ENCODE measurements at places on chromosomes 2 and 18.

GRCh38 chr18:24248359-24248758, 109.5 kb downstream of the CABYR start:
- DNase-seq = no peak

DNA sequence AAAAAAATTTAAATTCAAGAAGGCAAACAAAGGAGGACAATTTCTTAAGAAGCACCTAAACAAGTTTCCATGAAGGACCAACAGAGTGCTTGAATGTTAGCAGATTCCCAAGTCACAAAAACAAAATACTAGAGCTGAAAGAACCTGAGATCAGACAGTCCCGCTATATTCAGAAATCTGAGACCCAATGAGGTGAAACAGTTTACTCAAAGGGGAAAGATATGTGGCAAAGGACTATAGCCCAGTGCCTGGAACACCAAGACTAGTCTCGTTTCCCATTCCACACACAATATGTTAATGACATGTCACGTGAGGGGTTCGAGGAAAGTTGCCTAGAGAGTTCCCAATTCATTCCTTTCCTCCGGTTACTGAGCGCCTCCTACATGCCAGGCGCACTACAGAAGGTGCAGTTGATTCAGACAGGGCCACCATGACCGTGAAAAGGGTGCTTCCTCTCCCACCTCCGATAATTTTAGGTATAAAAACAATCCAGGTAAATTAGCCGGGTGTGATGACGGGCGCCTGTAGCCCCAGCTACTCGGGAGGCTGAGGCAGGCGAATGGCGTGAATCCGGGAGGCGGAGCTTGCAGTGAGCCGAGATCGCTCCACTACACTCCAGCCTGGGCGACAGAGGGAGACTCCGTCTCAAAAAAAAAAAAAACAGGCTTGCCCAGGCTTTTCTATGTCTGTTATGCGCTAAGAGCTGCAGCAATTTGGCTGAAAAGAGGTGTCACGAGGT, 617 bp downstream of the SRBD1 start:
- peak; percentile 75 for DNase-seq

DNA sequence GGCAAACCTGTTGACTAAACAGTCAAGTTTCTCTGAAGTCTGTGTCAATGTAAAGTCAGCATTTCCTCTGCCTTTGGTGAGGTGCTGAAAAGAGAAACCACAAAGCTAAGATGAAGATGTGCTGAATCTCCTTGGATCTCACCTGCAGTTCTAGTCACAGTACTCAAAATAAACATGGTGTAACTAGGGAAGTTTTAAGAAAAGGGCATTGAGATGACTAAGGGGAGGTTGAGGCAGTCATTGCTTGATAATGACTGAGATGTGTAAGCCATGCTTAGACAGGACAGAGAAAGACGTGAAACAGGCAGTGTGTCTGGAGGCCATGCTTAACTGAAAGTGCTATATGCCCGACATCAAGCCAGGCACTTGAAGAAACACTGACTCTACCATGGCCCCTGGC, 1010.0 kb upstream of the CELF4 start:
- no peak for DNase-seq

GRCh38 chr2:65918760-65919187, 486.4 kb upstream of the SPRED2 start:
- DNase-seq = no peak

DNA sequence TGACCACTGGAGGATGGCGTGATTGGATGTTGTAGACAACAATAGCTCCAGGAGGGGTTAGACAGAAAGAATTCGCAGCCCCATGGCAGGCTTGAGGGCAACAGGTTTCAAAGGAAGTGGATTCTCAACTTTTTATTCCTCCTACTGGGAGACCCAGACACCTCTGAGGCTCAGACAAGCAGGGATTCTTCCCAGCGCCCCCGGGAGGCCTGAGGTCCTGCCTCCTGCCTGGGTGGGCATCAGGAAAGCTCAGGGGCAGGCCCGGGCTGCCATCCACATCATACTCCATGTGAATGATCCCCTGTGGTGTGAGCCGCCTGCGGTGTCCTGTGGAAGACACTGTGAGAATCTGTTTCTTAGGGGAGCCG, 203.5 kb downstream of the CYP26B1 start:
- peak; percentile 61 for DNase-seq

DNA sequence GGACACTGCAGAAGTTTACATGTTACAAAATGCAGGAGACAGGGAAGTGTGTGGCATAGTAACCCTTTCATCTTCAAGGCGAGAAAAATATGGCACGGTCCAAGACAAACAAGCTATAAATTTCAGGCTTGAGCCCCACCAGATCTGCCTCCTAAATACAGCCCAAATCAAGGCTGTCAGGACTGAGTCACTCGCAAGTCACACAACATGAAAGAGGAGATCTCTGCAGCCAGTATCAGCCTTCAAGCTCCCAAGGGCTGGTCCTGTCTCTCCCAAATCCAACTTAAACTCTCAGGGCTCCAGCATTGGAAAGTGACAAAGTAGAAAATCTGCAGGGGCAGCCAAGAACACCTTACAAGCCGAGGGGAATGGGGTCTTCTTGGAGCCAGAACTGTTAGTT, 106.3 kb upstream of the GATA6 start:
- no peak for DNase-seq

GRCh38 chr2:36459725-36460137, 104.2 kb downstream of the CRIM1 start:
- peak; percentile 69 for DNase-seq

DNA sequence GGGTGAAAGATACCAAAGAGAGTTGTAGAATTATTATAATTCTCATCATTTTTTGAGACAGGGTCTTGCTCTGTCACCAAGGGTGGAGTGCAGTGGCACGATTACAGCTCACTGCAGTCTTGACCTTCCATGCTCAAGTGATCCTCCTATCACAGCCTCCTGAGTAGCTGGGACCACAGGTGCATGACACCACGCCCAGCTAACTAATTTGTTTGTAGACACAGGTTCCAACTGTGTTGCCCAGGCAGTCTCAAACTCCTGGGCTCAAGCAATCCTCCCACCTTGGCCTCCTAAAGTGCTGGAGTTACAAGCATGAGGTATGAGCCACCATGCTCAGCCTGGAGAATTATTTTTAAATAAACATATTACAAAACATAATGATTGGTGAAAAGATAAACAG, 92.8 kb upstream of the MSH6 start:
- no peak for DNase-seq

GRCh38 chr18:48806551-48807261, 144.1 kb downstream of the SMAD7 start:
- no peak for DNase-seq

DNA sequence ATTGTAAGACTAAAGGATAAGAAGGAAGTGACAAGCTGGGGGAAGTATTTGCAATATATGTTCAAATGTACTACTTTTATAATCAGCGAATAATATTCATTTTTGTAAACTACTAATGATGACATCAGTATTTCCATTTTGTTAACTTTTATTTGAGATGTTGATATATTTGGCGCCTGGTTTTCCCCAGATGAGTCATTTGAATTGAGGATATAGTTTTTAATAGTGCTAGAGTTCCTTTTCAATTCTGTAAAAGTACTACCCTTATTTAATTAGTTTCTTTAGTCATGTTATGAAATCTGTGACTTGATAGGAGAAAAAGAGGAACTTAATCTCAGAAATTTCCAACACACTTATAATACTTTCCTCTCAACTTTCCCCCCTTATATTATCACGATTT, 495.3 kb downstream of the IRS1 start:
- DNase-seq = no peak

GRCh38 chr2:105082107-105082506, 44.2 kb downstream of the MRPS9 start:
- DNase-seq = no peak

GRCh38 chr18:73908323-73908722, 239.3 kb downstream of the FBXO15 start:
- peak; percentile 71 for DNase-seq

GRCh38 chr2:149738767-149739166, 151.2 kb upstream of the MMADHC start:
- DNase-seq = no peak

DNA sequence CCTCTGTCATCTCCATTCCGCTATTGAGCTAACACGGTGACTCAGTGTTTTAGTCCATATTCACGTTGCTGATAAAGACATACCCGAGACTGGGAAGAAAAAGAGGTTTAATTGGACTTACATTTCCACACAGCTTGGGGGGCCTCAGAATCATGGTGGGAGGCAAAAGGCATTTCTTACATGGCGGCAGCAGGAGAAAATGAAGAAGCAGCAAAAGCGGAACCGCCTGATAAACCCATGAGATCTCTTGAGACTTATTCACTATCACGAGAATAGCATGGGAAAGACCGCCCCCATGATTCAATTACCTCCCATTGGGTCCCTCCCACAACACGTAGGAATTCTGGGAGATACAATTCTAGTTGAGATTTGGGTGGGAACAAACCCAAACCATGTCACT, 22.6 kb upstream of the CXXC1 start:
- no peak for DNase-seq

- no peak for DNase-seq
Observed at GRCh38 chr2:99971326-99971900, 171.0 kb downstream of the AFF3 start.

GRCh38 chr2:144180131-144180530, 339.8 kb downstream of the ZEB2 start:
- DNase-seq = no peak

Measured in neural progenitor cell (in vitro differentiated cells).